Mesothelial cell of epicardium (in vitro differentiated cells): ENCODE measurements at places on chromosomes 5 and 9.

GRCh38 chr5:158777647-158778350, 321.9 kb downstream of the EBF1 start:
- peaks cover 19% of the 10 kb centered on the region for H3K4me1 ChIP-seq
- DNase-seq: no peak
- H3K27me3 ChIP-seq: peaks cover 4% of the 10 kb centered on the region

- DNase-seq: no peak
- H3K27ac ChIP-seq: peak overlapping the region; percentile 62
- no peak overlapping the region for H3K4me3 ChIP-seq
- H3K27me3 ChIP-seq: no peaks in the 10 kb centered on the region
Measured at GRCh38 chr9:128523199-128523925, 18.8 kb downstream of the GLE1 start.

DNA sequence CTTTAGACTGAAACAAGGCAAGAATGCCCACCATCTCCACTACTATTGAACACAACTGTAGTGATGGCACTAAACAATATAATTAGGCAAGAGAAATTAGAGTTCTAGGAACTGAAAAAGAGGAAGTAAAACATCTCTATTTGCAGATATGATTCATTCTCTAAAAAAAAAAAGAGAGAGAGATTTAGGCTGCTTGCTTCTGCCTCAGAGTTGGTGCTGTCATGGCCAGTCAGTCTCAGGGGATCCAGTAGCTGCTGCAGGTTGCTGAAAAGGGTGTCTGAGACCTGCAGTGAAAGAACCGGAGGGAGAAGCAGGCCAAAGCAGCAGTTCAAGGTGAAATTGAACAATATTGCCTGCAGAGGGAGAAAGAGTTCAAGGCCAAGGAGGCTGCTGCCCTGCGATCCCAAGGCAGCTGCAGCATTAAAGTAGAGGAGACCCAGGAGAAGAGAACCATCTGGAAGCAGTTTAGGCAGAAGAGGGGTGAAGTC, 72.5 kb downstream of the AP3B1 start:
- H3K27ac ChIP-seq: no peak overlapping the region
- H3K4me3 ChIP-seq: no peak overlapping the region
- H3K27me3 ChIP-seq: no peaks in the 10 kb centered on the region
- H3K4me1 ChIP-seq: peaks cover 4% of the 10 kb centered on the region

DNA sequence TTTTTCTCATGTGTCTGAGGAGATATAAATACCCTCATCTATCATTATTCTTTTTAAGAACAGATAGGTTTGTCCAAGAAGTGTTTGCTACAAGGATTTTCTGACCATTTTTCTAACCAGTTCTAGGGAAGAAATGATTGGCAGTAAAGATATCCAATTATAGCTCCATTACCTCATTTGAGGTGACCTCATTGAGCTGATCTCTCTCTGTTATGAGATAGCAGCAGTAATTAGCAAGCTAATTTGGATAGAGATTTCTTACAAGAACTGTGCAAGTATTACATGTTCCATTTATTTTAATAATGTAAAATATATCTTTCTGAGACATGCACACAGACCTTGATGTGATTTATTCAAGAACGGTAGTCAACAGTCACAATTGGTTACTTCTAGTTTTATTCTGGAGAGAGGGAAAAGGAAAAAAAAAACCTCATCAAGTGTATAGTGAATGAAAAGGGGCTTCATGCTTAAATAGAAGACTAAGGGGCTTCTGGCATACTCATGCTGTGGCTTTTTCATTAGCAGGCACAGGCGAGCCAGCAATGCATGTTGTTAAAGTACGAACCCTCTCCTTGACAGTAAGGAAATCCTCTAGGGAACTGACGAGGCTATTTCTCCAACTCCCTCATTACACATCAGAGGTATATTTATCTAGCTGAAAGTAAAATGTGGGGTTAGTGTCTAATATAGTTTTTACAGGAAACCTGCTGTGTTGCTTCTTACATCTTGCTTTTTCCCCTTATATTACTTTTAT, 127.3 kb downstream of the NUDT12 start:
- no peak overlapping the region for H3K4me3 ChIP-seq
- H3K27ac ChIP-seq: no peak overlapping the region
- peaks cover 15% of the 10 kb centered on the region for H3K4me1 ChIP-seq

GRCh38 chr5:175765858-175766257, 105.5 kb upstream of the CPLX2 start:
- H3K4me1 ChIP-seq: no peaks in the 10 kb centered on the region
- H3K36me3 ChIP-seq: no peaks in the 10 kb centered on the region
- H3K27ac ChIP-seq: no peak overlapping the region
- H3K4me3 ChIP-seq: no peak overlapping the region
- no peak for DNase-seq
- peaks cover 56% of the 10 kb centered on the region for H3K27me3 ChIP-seq

- no peak overlapping the region for H3K27ac ChIP-seq
- H3K4me1 ChIP-seq: no peaks in the 10 kb centered on the region
- DNase-seq: no peak
- H3K36me3 ChIP-seq: no peaks in the 10 kb centered on the region
- H3K4me3 ChIP-seq: no peak overlapping the region
- H3K27me3 ChIP-seq: no peaks in the 10 kb centered on the region
Measured at GRCh38 chr9:27792971-27793689, 219.8 kb upstream of the C9orf72 start.

DNA sequence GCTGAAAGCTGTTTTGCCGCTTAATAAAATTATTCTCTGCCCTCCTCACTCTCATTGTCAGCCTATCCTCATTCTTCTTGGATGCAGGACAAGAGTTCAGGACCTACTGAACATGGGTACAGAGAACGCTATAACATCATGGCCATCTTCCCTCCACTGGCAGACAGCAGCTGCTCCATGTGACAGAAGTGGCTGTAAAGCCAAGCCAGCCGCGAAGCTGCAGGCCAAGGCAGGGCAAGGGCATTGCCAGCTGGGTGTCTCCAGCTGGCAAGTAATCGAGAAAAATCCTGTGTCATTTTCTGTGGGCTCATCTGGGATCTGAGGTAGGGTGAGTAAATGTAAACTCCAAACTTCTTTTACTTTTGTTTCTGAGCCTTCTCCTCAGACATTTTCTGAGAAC, 84.8 kb downstream of the SLC25A46 start:
- no peak overlapping the region for H3K4me3 ChIP-seq
- H3K27ac ChIP-seq: no peak overlapping the region
- H3K27me3 ChIP-seq: no peaks in the 10 kb centered on the region
- DNase-seq: no peak

DNA sequence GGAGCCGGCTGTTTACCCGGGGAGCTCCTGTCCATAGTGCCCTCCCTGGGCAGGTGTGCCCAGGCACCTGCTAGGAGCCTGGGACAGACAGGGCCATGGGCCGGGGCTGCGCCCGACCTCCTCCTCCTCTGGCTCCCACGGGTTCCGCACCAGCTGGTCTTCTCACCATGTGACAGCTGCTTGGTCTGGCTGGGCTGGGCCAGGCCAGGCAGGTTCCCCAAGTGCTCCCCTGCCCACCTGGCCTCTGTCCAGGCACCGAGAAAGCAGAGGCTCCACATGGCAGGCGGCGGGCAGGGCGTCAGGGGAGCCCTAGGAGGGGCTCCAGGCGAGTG, 60.0 kb downstream of the OLFM1 start:
- H3K36me3 ChIP-seq: no peaks in the 10 kb centered on the region
- DNase-seq: no peak
- peaks cover 34% of the 10 kb centered on the region for H3K27me3 ChIP-seq
- no peak overlapping the region for H3K27ac ChIP-seq
- H3K4me1 ChIP-seq: no peaks in the 10 kb centered on the region

DNA sequence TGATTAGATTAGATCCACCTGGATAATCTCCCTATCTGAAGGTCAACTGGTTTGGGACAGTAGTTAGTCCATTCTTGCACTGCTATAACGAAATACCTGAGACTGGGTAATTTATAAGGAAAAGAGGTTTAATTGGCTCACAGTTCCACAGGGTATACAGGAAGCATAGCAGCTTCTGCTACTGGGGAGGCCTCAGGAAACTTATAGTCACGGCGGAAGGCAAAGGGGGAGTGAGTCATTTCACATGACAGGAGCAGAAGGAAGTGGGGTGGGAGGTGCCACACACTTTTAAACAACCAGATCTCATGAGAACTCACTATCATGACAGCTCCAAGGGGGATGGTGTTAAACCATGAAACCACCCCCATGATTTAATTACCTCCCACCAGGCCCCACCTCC, 9.9 kb downstream of the C9orf40 start:
- no peak overlapping the region for H3K27ac ChIP-seq
- no peak overlapping the region for H3K4me3 ChIP-seq
- H3K4me1 ChIP-seq: peaks cover 3% of the 10 kb centered on the region
- no peaks in the 10 kb centered on the region for H3K27me3 ChIP-seq
- peaks cover under 1% of the 10 kb centered on the region for H3K36me3 ChIP-seq

GRCh38 chr5:113354055-113354454, 80.7 kb downstream of the TSSK1B start:
- no peaks in the 10 kb centered on the region for H3K27me3 ChIP-seq
- peaks cover 6% of the 10 kb centered on the region for H3K36me3 ChIP-seq
- no peak overlapping the region for H3K4me3 ChIP-seq
- no peak for DNase-seq
